ENCODE measurements at places on chromosomes 12 and 14.

- DNase-seq, result no peak
Observed at GRCh38 chr14:52315355-52315718, 1.2 kb downstream of the PTGER2 start.

DNA sequence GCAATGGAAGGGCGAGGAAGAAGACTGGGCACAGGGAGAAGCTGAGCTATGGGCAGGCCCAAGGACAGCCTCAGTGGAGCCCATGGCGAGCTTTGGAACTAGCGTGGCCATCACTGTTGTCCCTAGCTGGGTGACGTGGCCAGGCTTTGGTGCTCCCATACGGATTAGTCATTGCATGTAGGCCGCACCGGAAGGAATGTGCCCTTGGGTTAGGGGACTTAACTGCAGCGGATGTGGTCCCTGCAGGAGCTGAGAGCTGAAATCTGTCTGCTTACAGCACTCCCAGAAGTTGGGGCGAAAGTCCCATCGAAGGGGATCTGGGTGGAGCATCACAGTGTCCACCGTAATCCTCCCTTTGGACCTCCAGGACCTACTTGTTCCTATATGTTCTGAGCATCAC, 133.7 kb downstream of the PAPOLA start:
- no peak for DNase-seq

- DNase-seq, result no peak
Observed at GRCh38 chr14:82091097-82091496, 557.4 kb upstream of the SEL1L start.

DNA sequence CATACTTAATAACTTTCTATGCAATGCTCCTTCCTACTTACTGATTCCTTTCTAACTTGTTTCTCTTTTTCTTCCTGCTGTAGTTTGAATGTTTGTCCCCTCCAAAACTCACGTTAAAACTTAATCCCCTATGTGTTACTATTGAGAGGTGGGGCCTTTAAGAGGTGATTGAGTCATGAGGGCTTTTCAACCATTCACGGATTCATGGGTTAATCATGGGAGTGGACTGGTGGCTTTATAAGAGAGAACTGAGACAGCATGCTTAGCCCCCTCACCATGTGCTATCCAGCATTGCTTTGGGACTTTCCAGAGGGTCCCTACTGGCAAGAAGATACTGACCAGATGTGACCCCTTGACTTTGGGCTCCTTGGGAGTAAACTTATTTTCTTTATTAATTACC, 66.0 kb upstream of the TRIM9 start:
- no peak for DNase-seq

DNA sequence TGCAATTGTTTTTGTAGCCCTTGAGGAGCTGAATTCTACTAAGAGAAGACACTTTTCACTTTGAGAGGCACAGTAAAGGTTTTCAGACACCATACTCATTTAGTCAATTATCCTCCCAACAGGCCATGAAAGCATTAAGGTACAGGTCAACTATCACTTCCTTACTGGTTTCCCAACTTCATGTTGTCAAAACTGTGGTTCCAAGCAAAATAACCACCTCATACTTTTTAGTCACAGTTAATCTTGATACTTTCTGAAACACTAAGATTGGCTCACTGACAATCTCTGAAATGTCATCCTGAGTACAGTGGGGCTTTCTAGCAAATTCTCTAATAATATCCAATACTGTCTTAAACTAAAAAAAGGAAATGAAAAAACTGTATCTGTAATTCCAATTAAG, 71.7 kb downstream of the SLC2A13 start:
- no peak for DNase-seq

- peak; percentile 65 for DNase-seq
Observed at GRCh38 chr12:106131676-106132075, 7.1 kb downstream of the NUAK1 start.

DNA sequence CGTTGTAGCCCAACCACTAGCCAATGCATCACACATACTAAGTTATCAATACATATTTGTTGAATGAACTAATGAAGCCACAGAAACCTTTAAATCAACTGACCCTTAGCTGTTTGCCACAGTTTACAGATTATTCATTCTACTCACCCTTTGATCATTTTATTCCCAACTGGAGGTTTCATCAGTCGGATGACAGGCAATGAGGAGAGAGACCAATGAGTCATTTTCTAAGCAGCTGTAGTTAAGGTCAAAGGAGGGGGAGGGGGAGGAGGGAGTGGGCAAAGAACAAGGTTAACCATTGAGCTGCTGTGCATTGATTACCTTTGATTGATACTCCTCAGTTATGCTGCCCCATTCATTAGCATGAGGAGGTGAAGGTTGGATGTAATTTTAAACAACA, 469.5 kb downstream of the VRK1 start:
- DNase-seq, result peak; percentile 69
